Osteoblast (primary cell): ENCODE measurements at places on chromosomes 13 and 19. TPM values are rescaled to one million over a fixed set of nuclear protein-coding genes. Genes with fewer than 3 reads are reported as not detected.

Gene SLC25A41
- total RNA-seq: not detected in 2 replicates

Gene ACP7
- 0.29 TPM in 1 of 2 replicates, not detected in the other for total RNA-seq

Gene SSC5D
- total RNA-seq: 22.7 and 77.4 TPM in 2 replicates

Gene DIAPH3
- total RNA-seq: 8.3 TPM in 2 replicates
